ENCODE measurements at places on chromosomes 16 and 17. TPM values are rescaled to one million over a fixed set of nuclear protein-coding genes. Genes with fewer than 3 reads are reported as not detected.

GRCh38 chr16:969508-970385 is 1.0 kb downstream of the LMF1 start:
- peak; percentile 5 for ATAC-seq

GRCh38 chr16:2518823-2519710 is 1.1 kb upstream of the AMDHD2 start:
- ATAC-seq = no peak

- peak; percentile 15 for ATAC-seq
Measured at GRCh38 chr16:28188085-28188916, 23.5 kb downstream of the XPO6 start.

DNA sequence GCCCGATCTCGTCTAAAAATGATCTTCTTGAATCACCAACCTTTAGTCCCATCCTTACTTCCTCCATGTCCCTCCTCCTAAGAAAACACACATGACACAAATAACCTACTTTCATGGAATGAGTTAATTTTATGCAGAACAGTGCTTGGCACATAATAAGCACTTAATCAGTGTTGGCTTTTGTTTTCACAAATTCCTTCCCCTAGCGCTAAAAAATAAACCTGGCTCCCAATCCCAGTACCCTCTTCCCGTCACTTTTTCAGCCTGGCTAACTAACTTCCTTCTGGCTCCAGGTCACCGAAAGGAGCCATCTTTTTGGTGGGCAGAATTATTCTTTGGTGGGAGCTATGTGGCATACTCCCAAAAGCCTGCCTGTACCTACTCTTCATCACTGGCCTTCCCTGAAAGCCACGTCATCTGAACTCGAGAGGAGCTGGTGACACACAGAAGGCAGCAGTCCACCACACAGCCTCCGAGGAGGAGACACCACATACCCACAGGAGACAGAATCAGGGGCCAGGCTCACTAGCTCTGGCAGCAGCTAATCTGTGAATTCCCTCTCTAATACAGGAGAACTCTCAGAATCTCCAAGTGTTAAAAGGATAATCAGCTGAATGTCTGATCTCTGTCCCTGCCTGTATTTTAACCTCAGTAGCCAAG is 114.5 kb downstream of the SMG6 start:
- no peak for ATAC-seq

PYY gene
- not detected for total RNA-seq

DNA sequence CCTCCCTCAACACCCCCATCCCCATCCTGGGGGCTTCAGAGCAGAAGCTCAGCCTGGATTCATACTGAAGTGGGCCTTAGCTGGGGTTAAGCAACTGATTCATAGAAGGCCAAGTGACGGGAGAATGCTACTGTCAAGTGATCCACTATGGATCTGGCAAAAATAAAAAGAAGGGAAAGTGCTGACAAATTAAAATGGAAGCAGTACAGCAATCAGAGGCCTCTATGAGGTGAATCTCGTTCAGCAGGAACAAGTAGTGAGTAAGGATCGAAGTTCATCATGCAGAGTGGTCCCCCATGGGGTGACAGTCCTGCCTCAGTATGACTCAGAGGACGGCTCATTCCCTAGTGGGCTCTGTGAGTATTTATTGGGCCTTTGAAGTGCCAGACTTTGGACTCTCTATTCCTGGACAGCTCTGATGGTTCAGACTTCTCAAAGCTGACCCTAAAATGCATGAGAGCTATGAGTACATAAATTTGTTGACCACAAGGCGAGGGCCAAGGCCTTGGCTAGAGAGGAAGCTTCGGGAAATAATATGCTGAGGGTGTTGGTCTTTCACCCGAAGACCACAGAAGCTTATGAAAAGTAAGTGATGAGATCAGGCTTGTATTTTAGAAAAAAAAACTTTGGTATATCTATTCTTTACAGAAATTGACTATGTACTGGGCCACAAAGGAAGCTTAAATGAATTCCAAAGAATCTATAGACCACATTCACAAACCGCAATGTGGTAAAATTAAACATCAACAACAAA is 5.3 kb upstream of the NSMCE1 start:
- ATAC-seq = peak; percentile 85

Data from activated T-helper 17 cell treated with anti-CD3 and anti-CD28 coated beads, Interleukin-2, amount 50 U/mL, for 72 hours (primary cell).